Heart left ventricle (tissue), 16 donors: ENCODE measurements at places on chromosomes 1 and 21.

DNA sequence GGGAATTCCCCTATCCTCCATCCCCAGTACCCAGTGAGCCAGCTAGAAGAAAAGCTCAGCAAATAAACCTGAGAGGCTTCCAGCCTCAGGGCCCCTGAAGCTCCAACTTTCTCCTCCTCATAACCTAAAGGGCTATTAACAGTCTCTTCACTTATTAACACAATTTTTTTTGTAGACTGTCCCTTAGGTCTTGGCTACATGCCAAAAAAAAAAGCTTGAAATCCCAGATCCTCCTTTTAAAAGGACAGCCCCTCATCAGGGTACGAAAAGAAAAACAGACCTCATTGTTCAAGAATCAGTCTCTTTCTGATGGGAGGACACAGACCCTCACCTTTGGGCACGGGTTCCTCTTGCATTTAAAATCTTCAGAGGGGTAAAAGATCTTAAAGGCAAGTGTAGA, 72.8 kb upstream of the CD1D start:
- no peak for DNase-seq

- peak; percentile 26 for DNase-seq
Measured at GRCh38 chr1:207752456-207752998, 673 bp downstream of the CD46 start.

DNA sequence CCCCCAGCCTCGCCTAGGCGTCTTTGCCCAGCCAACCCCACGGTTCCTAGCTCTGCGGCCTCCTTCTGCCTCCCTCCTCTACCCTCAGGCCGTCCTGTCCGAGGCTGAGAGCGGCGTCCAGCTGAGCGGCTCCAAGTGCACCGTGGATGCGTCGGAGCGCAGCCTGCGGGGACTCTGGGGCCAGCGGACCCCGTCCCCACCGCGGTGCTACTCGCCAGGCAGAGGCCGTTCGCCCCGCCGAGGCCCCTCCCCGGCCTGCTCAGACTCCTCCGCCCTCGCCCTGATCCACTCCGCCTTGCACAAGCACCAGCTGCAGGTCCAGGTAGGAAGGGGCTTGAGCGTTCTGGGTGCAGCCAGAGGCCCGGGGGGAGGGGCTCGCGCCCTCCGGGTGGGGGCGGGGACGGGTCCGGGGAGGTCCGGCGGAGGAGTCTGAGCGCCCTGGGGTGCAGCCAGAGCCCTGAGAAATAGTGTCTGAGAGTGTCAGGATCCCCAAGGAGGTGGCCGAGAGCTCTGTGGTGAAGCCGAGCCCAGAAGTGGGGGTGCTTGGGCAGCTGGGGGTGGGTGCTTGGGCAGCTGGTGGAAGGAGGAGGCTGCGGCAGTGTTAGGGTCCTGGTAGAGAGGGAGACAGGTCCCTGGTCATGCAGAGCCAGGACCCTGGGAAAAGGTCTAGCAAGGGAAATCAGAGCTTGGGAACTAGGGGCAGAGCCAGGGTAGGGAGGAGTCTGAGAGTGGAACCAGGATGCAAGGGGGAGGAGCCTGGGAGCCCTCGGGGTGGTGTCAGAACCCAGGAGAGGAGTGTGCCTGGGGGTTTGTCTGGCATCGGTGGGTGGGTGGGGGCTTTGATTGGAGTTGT, 3.2 kb upstream of the NBPF3 start:
- DNase-seq = no peak

GRCh38 chr1:7300893-7301663, 470.0 kb upstream of the VAMP3 start:
- DNase-seq = no peak

DNA sequence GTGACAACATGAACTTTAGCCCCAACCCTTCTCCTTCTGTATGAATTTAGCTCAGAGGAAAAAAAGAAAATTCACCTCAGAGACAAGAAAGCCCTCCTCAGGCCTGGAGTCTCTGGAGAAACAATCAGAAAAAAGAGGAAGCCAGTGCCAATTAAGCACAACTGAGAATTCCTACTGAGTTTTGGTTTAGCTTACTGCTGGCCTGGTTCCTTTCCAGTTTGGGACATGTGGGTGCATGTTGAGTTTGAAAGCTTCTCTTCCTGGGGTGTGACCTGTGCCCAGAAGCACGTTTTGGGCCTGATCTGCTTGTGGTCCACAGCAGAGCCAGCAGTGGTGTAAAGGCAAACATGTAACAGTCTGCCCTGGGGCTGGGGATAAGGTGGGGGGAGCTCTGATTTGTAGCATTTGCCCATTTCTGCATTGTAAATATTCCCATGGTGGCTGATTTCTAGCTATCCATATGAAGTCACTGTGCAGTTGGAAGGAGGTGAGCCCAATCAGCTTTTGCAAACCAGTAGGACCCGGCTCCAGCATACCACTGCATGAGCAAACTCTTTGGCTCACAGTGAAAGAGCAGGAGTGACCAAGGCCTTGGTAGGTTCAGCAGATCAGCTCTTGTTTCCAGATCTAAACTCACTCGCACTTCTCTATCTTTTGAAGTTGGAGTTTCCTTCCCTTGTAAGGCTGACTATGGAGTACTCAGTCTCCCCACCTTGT, 4.7 kb upstream of the THEM5 start:
- no peak for DNase-seq

DNA sequence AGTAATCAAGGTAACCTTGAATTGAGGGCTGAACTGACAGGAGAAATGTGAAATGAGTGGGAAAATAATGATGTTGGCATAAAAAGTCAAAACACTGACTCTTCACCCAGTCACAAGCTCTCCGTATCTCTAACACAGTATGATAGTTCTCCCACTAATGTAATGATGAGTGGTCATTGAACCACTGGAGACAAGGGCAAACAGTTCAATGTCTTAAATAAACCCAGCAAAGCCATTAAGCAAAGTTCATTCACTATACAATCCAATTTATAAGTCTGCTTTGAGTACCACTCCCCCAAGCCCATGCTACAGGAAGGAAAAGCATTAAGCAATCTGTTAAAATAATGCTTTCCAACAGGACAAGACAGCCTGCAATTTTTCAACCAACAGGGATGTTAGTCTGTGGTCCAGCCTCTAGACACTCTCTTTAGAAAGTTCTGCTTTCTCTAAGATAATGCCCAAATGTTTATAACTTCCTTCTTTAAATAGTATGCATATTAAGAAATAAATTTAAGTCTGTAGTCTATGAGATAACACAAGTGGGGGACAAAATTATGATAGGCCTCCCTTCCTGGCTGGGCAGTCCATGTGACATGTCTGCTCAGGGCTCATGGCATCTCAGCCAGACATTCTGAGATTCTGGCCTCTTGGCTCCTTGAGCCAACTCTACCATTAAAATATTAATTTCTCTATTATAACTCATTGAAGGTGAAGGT, 25.5 kb upstream of the DDAH1 start:
- no peak for DNase-seq

- peak; percentile 38 for DNase-seq
Measured at GRCh38 chr1:54405898-54406293, 298 bp downstream of the SSBP3 start.

- DNase-seq = peak; percentile 30
Measured at GRCh38 chr1:228370439-228370940, 36.1 kb downstream of the TRIM11 start.

- DNase-seq = peak; percentile 38
Measured at GRCh38 chr1:7669559-7670311, 101.4 kb upstream of the VAMP3 start.

DNA sequence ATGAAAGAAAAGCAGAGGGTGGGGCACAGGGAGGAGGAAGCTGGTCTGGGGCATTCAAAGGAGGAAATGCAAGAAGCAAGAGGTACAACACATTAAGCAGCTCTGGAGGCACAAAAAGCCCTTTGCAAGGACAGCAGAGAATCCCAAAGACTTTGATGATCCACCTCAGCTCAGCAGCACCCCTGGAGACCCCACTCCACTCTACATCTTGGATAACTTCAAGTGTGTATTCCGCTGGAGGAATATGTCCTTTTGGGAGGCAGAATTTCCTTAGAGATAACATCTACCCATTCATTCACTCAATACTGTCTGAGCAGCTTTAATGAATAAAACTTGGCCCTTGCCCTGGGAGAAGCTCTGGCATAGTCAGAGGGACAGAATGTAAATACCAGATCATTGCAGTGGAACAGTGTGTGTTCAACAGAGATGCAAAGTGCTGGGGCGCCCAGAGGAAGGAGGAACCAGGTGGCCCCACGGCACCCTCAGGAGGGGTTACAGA, 599.7 kb downstream of the KIF26B start:
- no peak for DNase-seq

DNA sequence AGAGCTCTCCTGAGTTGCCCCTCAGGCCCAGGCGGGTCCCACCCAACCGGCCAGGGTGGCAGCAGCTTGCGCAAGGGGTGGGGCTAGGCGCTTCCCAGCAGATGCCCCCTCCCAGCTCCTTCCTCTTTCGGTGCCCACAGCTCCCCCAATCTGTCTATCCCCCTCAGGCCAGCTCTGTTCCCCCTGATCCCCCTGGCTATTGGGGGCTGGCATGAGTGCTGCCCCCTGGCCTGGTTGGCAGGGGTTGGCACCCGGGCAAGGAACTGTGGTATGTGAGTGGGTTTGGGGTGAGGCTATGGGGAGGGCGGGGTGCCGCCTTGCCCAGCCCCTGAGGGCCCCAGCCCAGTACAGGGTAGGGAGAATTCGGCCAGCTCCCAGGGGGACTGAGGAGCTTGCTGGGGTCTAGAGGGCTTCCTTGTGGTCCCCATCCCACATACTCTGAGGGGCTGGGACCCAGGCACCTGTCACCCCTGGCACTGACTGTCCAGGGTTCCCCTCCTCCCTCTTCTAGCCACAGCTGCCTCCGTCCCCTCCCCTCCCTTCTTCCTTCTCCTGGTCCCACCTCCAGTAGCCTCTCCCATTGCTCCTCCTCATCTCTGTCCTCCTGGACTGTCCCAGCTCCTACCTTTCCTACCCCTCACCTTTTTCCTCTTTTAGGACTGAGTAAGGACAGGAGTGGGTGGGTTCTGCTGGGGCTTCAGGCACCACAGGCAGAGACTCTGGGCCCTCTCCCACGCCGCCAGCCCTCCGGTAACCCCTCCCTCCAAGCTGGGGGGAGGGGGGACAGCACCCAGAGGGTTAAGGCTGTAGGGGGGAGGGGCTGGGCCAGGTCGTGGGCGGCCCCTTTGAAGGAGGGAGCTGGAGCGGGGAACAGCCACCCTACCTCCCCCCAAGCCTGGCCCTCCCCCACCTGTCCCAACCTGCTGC, 5.7 kb downstream of the ZBTB7B start:
- no peak for DNase-seq

GRCh38 chr1:94599095-94599813, 57.7 kb upstream of the F3 start:
- no peak for DNase-seq

DNA sequence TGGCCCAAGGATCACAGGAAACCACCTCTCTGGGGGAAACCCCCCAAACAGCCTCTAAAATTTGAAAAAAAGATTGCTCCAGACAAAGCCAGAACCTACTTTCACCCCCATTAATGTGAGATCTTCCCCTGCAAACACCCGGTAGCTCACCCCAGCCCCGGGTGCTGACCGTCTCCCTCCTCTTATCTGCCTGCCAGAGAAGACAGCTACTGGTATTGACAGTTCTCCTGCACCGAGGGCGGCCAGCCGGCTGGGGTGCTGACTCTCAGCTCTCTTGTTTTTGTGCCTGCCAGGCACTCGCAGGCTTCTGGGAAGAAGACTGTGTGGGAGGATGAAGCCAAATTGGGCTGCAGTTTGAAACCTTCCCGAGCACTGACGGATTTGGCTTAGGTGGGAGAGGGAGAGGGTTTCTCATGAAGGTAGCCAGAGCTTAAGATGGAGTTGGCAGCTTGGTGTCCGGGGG, 48.2 kb downstream of the RASSF5 start:
- peak; percentile 70 for DNase-seq

DNA sequence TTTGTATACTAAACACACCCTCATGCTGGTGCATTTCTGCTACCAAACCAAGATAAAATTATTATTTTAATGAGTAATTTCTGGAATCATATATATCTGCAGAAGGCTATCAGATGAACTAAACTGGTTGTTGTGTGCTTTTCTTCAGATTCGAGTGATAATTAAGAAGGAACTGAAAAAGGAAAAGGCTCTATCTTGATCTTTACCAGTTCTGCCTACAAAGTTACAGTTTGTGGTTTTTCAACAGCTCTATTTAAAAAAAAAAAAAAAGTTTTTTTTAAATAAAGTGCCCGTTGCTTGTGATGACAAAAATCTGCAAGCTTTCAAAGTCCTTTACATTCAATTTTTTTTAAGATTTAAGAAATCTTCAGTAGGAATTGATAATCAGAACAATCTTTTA, 13.6 kb downstream of the DENND1B start:
- DNase-seq = no peak

- no peak for DNase-seq
Measured at GRCh38 chr1:247362153-247362552, 30.5 kb upstream of the ZNF496 start.

DNA sequence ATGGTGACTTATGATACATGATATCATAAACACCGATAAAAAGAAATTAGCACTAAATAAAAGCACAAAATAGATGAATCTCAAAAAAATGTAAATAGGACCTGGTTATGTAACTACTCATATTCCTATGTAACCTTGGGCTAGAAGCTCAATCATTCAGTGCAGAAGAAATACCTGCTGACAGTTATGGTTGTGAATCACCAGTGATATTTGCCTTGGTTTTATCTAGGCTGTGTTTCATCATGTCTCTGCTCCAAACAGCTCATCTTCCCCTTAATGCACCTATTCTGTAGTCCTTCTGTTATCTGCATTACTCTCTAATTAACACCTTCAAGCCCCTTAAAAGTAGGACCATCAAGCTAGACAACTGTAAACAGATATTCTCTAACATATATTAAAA, 16.3 kb upstream of the PIGC start:
- DNase-seq = no peak

GRCh38 chr1:177984136-177984525, 14.3 kb upstream of the SEC16B start:
- DNase-seq = peak; percentile 48

- DNase-seq = no peak
Measured at GRCh38 chr1:161238039-161238473, at the start of gene NR1I3. Gene NR1I3 (minus strand): TSS chr1:161238203. CDS start chr1:161236565, 1,638 bp downstream.

- DNase-seq = peak; percentile 66
Measured at GRCh38 chr1:14945132-14946010, 208.2 kb upstream of the TMEM51 start.

DNA sequence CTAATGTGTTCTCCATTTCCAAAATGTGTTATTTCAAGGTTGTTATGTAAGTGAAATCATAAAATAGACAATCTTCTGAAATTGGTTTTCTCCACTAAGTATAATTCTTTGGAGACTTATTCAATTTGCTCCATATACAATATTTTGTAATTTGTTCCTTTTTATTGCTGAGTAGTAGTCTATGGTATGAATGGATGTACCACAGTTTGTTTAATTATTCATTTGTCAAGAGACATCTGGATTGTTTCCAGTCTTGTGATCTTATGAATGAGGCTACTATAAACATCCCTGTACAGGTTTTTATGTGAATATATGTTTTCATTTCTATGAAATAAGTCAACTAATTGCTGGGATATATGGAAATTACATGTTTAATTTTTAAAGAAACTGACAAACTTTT, 652.6 kb upstream of the PLXNA2 start:
- DNase-seq = no peak

DNA sequence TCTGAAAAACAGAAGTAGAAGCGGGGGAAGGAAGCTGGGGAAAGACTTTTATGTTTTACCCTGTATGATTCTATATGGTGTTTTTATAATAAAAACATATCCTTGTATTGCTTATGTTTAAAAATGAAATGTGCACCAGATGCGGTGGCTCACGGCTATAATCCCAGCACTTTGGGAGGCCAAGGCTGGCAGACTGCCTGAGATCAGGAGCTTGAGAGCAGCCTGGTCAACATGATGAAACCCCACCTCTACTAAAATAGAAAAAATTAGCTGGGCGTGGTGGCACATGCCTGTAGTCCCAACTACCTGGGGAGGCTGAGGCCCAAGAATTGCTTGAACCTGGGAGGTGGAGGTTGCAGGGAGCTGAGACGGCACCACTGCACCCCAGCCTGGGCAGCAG, 155.4 kb downstream of the SMYD3 start:
- DNase-seq = no peak

- no peak for DNase-seq
Measured at GRCh38 chr1:48194801-48195200, 27.7 kb upstream of the SLC5A9 start.
